Stimulated activated CD4-positive, alpha-beta T cell treated with anti-CD3 and anti-CD28 coated beads, Interleukin-1b, Interleukin-23, amount 100 ng/mL, for 24 hours (primary cell): ENCODE measurements at places on chromosomes 2 and 18.

GRCh38 chr18:59484561-59485328, 125.7 kb upstream of the LMAN1 start:
- DNase-seq = no peak

- DNase-seq = no peak
Measured at GRCh38 chr2:219038600-219038999, 2.7 kb downstream of the CFAP65 start.

- DNase-seq = no peak
Measured at GRCh38 chr2:241118737-241119505, 16.8 kb upstream of the MTERF4 start.

- DNase-seq = no peak
Measured at GRCh38 chr2:181183878-181184542, 203.6 kb downstream of the UBE2E3 start.

GRCh38 chr2:126945118-126945517, 46.4 kb downstream of the TEX51 start:
- no peak for DNase-seq
